ENCODE measurements at places on chromosomes 13 and 19.

DNA sequence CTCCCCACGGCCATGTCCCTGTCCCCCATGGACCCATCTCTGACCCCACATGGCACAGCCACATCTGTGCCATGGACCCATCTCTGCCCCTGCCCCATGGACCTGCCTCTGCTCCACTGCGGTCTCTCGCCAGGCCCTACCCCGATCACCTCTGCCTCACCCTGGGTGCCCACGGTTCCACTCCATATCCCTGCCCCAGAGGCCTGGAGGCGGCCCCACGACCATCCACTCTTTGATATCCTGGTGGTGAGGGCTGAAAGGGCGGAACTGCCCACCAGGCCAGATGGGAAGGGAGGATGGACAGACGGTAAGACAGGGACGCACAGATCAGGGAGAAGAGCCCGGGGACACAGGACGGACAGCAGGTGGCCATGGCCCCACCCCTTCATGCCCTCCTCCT is 327 bp downstream of the PTGER1 start:
- DNase-seq: no peak

DNA sequence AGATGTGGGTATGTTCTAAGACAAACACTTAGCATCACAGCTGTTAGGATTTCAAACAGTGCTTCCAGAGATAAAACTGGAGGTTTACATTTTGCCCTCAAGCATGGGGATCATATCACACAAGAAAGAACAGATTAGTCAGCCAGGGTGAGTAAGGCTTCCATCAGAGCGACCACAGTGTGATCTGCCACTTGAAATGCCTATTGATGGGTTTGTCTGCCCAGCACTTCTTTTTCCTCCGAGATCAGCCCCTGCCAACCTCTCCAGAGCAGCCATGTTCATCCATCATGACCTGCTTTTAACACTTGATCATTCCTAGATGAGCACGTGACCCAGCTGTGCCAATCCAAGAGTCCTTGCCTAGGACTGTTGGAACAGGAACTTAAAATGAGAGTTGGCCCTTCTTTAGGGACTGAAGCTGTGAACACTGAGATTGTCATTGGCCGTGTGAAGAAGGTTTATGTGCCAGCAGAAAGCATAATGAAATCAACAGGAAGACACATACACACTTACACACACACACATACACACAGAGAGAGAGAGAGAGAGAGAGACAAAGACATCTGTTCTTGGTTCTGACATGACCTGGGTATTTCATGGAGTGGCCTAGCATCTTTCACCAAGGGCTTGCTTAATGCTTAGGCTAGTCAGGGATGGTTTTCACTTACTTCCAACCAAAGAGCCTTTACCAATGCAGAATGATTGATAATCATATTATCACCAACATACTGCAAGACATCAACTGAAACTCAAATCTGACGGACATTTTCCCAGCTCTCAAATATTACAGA is 5.2 kb upstream of the CEBPG start:
- no peak for DNase-seq

DNA sequence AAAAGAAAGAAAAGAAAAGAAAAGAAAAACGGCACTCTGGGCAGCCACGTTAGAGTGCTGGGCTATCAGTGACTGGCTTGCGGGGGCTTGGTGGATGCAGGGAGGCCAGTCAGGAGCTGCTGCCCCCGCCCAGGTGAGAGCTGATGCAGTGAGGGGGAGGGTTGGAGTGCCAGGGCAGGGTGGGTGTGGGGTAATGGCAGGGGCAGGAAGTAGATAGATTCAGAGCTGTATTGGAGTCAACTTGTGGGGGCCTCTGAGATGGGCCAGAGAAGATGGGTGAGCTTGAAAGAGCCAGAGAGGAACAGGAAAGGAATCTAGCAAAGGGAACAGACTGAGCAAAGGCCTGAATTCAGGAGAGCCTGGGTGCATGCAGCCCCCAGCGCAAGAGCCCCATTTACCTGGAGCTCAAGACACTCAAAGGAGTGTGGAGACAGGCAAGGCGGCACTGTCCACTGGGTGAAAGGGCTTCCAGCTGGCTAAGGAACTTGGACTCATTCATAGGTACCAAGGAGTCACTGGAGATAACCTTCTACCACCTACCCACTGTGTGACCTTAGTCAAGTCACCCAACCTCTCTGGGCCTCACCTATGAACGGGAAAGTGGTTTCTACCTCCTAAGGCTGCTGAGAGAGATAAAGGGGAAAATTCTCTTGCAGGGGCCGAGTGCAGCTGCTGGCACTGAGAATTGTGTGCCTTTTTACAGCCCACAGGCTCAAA is 20.2 kb downstream of the VSTM2B start:
- no peak for DNase-seq

DNA sequence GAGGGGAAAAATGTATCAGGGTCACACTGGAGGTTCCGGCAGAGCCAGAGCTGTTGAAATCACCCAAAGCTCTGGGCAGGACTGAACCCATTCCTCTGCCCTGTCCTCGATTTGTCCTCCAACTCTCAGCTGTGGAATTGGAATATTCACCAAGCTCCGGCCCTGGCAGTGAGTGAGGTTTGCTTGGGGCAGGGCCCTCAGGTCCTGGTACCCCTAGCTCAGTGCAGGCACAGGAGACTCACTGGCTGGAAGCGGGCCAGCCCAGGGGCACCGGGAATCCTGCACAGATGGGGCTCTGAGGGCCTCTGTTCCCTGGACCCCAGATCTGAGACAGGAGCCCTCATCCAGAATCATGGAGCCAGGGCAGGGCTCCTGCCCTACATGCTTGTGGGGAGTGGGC is 1322.3 kb downstream of the UQCRFS1 start:
- DNase-seq: no peak

DNA sequence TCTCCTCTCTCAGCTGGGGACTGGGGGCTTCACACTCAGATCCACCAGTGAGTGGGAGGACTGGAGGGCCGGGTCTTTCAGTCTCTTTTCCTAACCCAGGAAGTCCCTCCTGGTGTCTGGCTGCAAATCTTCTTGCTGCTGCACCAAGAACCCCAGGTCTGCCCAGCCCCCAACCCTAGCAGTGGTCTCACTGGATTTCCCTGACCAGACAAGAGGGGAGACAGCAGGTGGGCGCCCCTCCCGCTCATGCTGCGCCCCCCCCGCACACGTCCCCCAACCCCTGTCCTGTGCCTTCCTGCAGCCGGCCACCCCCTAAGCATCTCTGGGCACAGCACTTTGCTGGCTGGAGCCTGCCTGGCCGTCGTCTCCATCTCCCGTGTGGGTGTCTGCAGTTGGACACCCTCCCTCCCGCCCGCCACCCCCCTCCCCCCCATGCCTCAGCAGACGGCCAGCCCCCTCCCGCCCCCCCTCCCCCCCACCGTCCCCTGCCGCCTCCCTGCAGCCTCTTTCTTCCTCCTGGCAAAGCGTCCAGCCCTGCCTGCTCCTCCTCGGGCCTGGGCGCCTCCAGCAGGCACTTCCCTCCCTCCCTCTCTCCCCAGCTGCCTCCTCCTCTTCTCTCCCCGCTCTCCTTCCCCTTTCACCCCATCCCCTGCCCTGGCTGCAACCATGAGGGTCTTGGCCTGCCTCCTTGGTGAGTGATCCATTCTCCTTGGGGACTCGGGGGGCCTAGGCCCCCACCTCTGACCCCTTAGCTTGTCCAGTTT is at the start of gene SSC5D:
Gene SSC5D, plus strand, starts transcription at position 513 of the 764 bp plus-strand sequence. Its CDS starts 154 bp downstream, at position 667.
- no peak for DNase-seq

DNA sequence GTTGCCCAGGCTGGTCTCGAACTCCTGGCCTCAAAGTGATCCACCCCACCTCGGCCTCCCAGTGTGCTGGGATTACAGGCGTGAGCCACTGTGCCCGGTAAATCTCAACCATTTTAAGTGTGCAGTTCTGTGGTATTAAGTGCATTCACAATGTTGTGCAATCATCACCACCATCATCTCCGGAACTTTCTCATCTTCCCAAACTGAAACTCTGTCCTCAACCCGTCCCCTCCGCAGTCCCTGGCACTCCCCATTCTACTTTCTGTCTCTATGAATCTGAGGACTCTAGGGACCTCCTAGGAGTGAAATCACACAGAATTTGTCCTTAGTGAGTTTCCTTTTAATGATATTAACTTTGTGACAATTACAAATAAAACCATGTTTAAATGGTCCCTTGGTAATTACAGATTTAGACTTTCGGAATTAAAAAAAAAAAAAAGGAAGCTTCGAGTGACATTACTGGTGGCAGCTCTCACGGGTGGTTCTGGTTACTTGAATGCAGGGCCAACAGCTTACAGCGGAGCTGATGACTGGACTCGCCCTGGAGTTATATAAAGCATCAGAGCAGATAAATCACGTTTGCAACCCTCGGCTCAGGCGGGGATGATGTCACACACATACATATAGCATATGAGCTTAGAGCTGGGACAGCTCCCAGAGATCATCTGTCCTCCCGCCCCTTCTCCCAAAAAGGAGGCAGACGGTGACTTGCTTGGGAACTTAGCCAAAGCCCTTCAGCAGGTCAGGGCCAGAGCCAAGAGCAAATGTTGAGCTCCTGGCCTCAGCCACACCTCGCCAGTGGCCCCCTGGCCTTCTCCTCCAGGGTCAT is 89.8 kb downstream of the ZNF557 start:
- no peak for DNase-seq

GRCh38 chr19:4974880-4975469 is 6.1 kb downstream of the KDM4B start:
- no peak for DNase-seq

DNA sequence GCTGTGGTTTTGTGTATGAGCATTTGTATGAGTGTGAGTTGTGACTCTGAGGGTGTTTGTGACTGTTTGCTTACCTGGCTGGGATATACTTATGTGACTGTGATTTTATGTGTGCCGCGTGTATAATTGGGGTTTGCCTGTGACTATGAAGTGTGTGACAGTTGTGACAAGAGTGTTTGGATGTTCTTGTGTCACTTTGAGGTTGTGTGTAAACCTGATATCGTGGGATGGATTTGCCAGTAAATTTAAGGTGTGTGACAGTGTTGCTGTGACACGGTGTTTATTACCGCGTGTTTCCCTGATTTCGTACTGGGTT is 442 bp downstream of the ZNF420 start:
- no peak for DNase-seq

GRCh38 chr13:100917011-100917410 is 242.4 kb upstream of the TMTC4 start:
- DNase-seq: no peak

- DNase-seq: no peak
These were observed 81.1 kb downstream of the ZNF429 start for GRCh38 chr19:21586311-21587116.

DNA sequence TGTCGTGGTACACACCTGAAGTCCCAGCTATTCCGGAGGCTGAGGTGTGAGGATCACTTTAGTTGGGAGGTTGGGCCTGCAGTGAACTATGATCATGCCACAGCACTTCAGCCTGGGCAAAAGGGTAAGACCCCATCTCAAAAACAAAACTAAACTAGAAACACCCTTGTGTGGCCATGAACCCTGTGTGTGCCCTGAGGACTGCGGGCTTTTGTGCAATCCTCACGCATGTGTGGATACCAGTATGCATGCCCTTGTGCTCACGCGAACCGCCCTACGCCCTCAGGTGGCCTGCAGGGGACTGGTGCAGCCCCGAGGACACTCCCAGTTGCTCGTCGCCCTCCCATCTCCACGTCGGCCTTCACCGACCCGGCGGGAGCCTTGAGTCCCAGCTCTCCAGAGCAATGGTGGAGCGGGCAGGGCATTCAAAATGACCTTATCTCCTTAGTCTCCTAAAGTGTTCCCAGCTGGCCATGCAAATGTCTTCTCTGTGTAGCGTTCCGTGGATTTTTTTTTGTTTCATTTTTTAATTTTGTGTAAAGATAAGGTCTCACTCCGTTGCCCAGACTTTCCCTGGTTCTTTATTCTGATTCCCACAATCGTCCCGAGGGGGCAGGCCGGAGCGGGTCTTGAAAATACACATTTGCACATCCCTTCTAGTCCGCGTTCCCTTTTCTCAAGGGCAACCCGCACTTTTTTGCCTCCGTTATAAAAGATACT is 868 bp upstream of the EGLN2 start:
- DNase-seq: peak; percentile 79

- no peak for DNase-seq
These were observed 1518.4 kb downstream of the UQCRFS1 start for GRCh38 chr19:27694361-27695055.

- no peak for DNase-seq
These were observed 314.4 kb upstream of the NBEA start for GRCh38 chr13:34627509-34628208.

DNA sequence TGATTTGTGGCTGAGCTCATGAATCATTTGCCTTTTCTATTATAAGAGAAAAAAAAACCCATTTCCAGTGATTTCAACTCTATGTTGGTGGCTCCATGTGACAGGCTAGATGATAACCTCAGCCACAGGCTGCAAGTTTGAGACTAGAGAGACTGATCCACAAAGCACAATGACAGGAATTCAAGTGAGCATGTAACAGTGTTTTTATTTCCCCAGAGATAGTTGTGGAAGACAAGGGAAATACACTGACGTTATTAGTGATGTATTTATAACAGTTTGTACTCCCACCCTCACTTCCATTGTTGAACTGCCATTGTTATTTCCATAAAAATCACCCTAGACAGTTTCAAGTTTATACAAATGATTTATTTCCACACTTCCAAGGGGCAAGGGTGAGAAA is 27.9 kb upstream of the EDNRB start:
- no peak for DNase-seq

Measured in SJSA1 (cell line).